Smooth muscle cell of the pulmonary artery (primary cell): ENCODE measurements at places on chromosomes 4 and X. TPM values are rescaled to one million over a fixed set of nuclear protein-coding genes. Genes with fewer than 3 reads are reported as not detected.

Gene FAM133A
- 0.07 and 0.20 TPM in 2 replicates for total RNA-seq

Gene C1QTNF7
- 0.59 and 0.91 TPM in 2 replicates for total RNA-seq

Gene PCDH10
- 42.0 and 85.6 TPM in 2 replicates for total RNA-seq

Gene DOK7
- 0.07 and 0.20 TPM in 2 replicates for total RNA-seq

Gene FAM47E
- total RNA-seq, result 0.59 and 1.2 TPM in 2 replicates

Gene FAM149A
- total RNA-seq, result 3.1 and 3.6 TPM in 2 replicates

Gene TAF7L
- 0.20 and 0.26 TPM in 2 replicates for total RNA-seq

Gene PRRG3
- not detected in 2 replicates for total RNA-seq

Gene TEX13D
- not detected in 2 replicates for total RNA-seq

Gene TRIM61
- total RNA-seq, result 0.99 and 3.0 TPM in 2 replicates

Gene PNMA5
- total RNA-seq, result not detected in 2 replicates

Gene FAM9C
- 0.07 TPM in 1 of 2 replicates, not detected in the other for total RNA-seq

Gene KLHL4
- 1.8 and 6.2 TPM in 2 replicates for total RNA-seq

Gene CENPE
- total RNA-seq, result 2.2 and 5.5 TPM in 2 replicates

Gene CXorf38
- 7.5 TPM in 2 replicates for total RNA-seq

Gene SLC9B1
- 0.76 and 2.0 TPM in 2 replicates for total RNA-seq

Gene RS1
- not detected in 2 replicates for total RNA-seq

Gene SYN1
- 0.07 and 0.36 TPM in 2 replicates for total RNA-seq

Gene GABRB1
- 0.98 and 0.99 TPM in 2 replicates for total RNA-seq

Gene ERCC6L
- 0.63 and 1.6 TPM in 2 replicates for total RNA-seq

Gene IBSP
- total RNA-seq, result 1.9 and 2.2 TPM in 2 replicates

Gene TMEM31
- total RNA-seq, result not detected in 2 replicates

Gene ATP1B4
- total RNA-seq, result not detected in 2 replicates

Gene FAM9B
- total RNA-seq, result not detected in 2 replicates

Gene MAGEA3
- total RNA-seq, result not detected in 2 replicates

Gene PDGFRA
- total RNA-seq, result 298 and 562 TPM in 2 replicates

Gene SNX12
- 67.9 and 73.6 TPM in 2 replicates for total RNA-seq

Gene PTCHD1
- total RNA-seq, result under 0.01 TPM in 1 of 2 replicates, not detected in the other

Gene UBA6
- total RNA-seq, result 108 and 149 TPM in 2 replicates

Gene UGT8
- 0.10 TPM in 1 of 2 replicates, not detected in the other for total RNA-seq

Gene STAP1
- not detected in 2 replicates for total RNA-seq

Gene EFHC2
- total RNA-seq, result 0.07 and 0.13 TPM in 2 replicates

Gene NWD2
- total RNA-seq, result not detected in 2 replicates

Gene KLF8
- 2.2 and 4.9 TPM in 2 replicates for total RNA-seq

Gene MMRN1
- total RNA-seq, result 0.20 and 1.4 TPM in 2 replicates

Gene RBM46
- under 0.01 TPM in 1 of 2 replicates, not detected in the other for total RNA-seq

Gene CYP2U1
- 15.9 and 17.1 TPM in 2 replicates for total RNA-seq

Gene GBA3
- 0.07 TPM in 1 of 2 replicates, not detected in the other for total RNA-seq

Gene LRP2BP
- total RNA-seq, result 0.65 and 0.76 TPM in 2 replicates

Gene SOWAHD
- total RNA-seq, result 0.10 and 0.13 TPM in 2 replicates

Gene BANK1
- total RNA-seq, result 0.13 and 0.30 TPM in 2 replicates

Gene HELT
- total RNA-seq, result not detected in 2 replicates

Gene STOX2
- 1.1 and 1.2 TPM in 2 replicates for total RNA-seq

Gene IRS4
- total RNA-seq, result not detected in 2 replicates
